T-helper 1 cell (primary cell): ENCODE measurements at places on chromosomes 13 and 19.

- DNase-seq = no peak
These were observed 1596.6 kb downstream of the SLITRK5 start for GRCh38 chr13:89267734-89268133.

GRCh38 chr19:57099199-57099661 is 20.6 kb upstream of the USP29 start:
- DNase-seq = peak; percentile 13

GRCh38 chr19:35539850-35540249 is 5.6 kb upstream of the TMEM147 start:
- no peak for DNase-seq

- DNase-seq = no peak
These were observed 2.9 kb downstream of the PROSER3 start for GRCh38 chr19:35760711-35761349.

GRCh38 chr19:47778049-47778953 is at the start of gene SELENOW:
Gene SELENOW (plus strand): TSS chr19:47778703. CDS start chr19:47778786, 83 bp downstream.
- peak; percentile 66 for DNase-seq

- peak; percentile 52 for DNase-seq
These were observed at the start of gene SIGLEC12 for GRCh38 chr19:51501594-51502263. Gene SIGLEC12 (minus strand): TSS chr19:51501800. CDS start chr19:51501733, 67 bp downstream.

- no peak for DNase-seq
These were observed 2.3 kb upstream of the C1QTNF9B start for GRCh38 chr13:23899555-23899954.

DNA sequence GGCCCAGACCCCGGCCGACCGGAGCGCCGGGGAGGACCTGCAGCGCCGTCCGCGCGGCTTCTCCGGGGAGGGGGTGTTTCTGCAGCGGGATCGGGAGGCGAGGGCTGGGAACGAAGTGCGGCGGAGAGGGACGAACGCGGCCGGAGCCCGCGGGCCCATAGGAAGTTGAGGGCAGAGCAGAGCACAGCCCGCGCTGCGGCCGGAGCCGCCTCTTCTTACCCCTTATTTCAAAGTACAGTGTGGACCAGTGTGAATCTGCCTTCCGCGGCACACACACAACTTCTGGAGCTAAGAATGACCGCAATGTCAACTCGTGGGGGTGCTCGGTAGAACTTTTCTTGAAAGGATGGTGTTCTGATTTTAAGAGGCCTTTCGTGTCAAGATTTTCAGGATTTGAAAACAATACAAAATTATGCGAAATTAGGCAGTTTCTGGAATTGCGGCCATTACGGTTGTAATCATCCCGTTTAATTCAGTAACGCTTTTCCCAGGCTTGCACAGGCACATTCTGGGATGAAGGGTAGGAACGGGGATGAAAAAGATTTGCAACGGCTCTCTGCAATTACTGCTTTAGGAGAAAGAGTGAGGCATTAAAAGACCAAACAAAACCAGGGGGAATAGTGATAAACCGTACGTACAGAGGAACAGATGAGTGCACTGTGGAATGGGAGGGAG is 821 bp downstream of the TDRD3 start:
- DNase-seq = peak; percentile 58

DNA sequence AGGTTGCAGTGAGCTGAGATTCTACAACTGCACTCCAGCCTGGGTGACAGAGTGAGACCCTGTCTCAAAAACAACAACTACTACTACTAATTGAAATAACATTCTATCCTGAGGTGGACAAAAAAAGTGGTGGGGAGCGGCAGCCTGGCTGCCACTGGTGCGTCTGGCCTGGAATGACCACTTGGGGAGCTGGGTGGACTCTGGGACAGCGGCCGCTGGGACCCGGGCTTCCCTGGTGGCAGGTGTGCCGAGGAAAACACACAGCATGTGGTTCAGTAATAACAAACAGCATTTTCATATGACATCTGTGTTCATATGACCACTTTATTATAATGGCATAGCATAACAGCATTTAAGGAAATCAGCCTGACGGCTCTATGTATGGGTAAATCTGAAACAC is 33.9 kb downstream of the TFDP1 start:
- DNase-seq = no peak

GRCh38 chr19:19566306-19566705 is 28.2 kb downstream of the CILP2 start:
- no peak for DNase-seq

- no peak for DNase-seq
These were observed 1.8 kb downstream of the PCDH17 start for GRCh38 chr13:57633141-57633949.

DNA sequence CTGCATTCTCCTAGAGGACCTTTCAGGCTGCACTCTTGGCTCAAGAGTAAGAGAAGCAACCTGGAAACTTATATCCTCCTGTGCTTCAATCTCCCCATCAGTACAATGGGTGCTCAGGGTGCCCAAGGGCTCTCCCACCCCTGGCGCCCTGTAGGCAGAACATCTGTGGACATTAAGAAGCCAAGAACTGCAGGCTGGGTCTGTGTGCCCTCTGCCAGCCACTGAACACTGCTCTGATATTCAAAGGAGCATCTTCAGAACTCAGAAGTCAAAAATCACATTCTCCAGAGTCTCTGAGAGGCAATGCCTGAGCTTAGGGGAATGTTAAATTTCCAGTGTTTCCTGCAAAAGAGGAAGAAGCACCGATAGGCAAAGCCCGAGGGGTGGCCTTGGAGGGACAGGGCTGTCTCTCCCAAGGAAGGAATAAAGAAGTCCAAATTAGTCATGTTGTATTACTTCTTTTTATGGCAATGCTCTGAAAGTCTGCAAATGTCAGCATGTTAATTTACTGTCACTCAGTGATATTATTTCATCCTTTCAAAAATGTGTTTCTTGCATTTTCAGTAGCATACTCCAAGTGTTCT is 88.1 kb downstream of the TSHZ3 start:
- no peak for DNase-seq

DNA sequence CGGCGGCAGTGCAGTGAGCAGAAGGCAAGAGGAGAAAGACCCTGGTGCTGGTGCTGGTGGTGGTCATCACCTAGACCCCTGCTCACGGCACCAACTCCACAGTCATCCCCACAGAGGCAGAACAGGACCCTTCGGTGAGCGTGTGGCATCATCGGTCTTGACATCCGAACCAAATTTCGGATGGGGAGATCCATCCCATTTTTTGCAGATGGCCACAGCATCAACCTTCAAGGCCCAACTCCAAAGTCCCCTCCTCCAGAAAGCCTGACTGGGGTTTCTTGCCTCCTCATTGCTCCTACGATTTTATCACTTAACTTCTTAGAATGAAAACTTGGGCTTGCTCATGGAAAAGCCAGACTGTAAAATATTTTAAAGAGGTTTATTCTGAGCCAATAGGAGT is 8.7 kb upstream of the KLK12 start:
- DNase-seq = no peak

DNA sequence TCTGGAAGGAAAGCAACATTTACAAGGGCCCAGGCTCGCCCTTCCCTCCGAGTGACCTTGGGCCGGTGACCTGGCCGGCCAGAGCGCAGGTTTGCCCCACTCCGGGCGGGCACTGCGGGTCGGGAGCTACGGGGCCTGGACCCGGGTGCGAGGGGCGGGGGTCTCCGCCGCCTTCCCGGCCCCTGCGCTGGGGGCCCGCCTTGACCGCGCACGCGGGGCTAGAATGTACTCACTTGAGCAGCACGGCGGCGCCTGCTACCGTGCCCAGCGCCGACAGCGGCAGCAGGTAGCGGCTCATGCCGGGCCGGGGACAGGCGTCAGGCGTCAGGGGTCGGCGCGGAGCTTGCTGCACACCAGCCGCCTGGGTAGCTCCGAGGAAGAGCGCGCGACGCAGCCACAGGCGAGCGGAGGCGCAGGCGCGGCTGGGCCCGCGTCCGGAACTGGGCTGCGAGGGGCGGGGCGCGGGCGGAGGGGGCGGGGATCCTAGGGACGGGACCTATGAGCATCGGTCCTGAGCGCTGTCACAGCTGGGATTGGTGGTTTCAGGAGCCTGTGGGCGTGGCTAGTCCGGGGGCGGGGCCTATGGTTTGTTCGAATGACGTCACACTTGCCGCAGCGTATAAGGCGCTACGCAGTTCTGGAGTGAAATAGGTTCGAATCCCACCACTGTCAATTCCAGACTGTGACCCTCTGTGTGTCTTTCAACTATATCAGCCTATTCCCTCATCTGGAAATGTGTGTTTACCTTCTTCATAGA is at the start of gene RDH13:
RDH13 (minus strand) TSS at position 414 of the 757 bp plus-strand sequence; CDS start at position 298, 116 bp downstream.
- DNase-seq = peak; percentile 98

GRCh38 chr19:10983026-10983425 is 22.2 kb downstream of the SMARCA4 start:
- DNase-seq = no peak

DNA sequence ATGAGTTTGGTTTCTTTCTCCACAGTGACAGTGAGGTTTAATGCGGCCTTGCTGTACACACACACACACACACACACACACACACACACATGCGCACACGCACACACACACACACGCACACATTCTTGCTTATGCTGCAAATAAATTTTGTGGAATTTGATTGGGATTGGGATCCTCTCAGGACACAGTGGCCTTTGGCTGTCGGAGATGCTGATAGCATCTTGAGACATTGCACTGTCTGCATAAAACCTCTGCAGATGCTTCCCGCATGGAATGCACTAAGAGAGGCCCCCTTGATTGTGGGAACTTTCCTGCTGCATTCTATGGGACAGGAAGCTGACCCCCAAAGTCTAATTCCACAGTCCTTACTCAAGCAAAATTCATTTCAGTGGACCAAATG is 145.6 kb downstream of the FLT1 start:
- DNase-seq = no peak

DNA sequence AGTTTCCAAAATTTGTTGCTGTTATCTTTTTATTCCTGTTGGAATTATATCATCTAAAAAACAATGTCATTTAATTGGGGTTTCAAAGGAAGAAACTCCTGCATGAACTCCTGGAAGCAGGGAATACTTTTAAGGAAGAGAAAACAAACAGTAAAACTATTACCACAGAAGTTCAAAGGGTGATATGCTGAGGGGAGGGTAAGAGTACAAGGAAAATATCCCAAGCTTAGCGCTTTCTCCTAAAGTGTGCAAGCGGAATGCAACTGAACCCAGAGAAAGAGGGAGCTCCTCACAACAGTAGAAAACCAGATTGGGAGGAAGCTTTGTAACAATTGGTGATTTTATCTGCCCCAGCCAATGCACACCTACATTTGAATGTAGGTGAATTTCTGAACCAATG is 175.1 kb downstream of the NUFIP1 start:
- DNase-seq = no peak
